Fibroblast of skin of scalp (primary cell): ENCODE measurements at places on chromosomes 11 and 22.
A peak's percentile ranks its signal among the peaks of the same experiment; 100 is the strongest.

DNA sequence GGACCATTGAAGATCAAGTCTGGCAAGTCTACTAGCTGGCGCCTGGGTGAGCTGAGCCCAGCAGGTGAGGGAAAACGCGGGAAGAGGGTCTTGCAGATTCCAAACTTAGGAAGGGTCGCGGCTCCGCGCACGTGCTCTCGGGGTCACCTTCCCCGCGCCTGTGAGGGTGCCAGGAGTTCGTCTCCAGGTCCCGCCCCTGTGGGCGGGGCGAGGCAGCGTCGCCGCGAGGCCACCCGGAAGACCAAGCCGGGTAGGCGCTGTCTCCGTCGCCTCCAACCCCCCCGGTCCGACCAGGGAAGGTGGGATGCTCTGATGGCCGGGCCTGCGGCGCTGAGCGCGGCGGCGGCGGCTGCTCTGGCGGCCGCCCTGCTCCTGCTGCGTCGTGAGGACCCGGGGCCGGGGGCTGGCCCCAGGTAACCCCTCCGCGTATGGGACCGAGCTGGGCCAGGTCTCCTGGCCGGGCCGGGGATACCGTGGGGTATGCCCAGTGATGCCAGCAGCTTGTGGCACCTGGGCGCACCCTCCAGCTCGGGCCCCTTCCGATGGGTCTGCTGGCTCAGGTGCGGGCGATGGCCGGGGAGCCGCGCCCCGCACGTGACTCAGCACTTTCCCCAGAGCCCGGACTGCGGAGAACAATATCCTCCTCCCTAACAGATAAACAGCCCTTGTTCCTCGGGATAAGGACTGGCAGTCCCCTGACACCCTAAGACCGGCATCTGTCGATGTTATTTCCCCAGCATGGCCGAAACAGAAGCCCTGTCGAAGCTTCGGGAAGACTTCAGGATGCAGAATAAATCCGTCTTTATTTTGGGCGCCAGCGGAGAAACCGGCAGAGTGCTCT, at the start of gene HTATIP2:
HTATIP2 (plus strand) TSS at position 215 of the 841 bp plus-strand sequence; CDS start at position 739, 524 bp downstream.
- peak; percentile 55 for DNase-seq

DNA sequence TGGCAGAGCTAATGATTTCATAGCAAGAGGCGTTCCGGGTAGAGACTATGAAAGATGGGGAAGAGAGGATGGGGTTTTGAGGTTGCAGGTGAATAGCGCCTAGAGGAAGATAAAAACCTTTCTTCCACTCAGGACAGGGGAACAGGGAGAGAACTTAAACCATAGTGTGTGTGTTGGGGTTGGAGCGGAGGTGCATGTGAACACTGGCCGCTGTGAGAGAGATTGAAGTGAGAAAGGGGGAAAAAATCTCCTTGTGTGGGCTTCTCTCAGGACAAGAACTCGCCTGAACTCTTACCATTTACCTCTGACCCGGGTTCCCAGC, 3.4 kb downstream of the BSX start:
- no peak for DNase-seq

DNA sequence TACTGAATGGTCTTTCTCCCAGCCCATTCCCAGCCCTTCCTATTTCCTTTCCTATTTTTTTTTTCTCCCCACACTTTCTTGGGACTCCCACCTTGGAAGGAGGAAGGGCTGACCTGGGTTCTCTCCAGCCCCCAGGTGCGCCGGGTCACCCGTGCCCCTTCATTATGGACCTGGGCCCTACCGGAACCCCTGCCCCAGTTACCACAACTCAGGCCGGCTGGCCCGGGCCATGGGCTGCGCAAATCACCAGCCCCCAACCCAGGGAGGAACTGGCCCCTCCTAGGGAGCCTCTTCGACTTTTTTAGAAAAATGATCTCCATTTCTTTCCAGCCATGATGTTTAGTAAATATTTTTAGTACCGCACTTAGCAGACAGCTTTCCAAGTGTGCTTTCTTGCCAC, 62.2 kb downstream of the MORC2 start:
- DNase-seq: no peak

DNA sequence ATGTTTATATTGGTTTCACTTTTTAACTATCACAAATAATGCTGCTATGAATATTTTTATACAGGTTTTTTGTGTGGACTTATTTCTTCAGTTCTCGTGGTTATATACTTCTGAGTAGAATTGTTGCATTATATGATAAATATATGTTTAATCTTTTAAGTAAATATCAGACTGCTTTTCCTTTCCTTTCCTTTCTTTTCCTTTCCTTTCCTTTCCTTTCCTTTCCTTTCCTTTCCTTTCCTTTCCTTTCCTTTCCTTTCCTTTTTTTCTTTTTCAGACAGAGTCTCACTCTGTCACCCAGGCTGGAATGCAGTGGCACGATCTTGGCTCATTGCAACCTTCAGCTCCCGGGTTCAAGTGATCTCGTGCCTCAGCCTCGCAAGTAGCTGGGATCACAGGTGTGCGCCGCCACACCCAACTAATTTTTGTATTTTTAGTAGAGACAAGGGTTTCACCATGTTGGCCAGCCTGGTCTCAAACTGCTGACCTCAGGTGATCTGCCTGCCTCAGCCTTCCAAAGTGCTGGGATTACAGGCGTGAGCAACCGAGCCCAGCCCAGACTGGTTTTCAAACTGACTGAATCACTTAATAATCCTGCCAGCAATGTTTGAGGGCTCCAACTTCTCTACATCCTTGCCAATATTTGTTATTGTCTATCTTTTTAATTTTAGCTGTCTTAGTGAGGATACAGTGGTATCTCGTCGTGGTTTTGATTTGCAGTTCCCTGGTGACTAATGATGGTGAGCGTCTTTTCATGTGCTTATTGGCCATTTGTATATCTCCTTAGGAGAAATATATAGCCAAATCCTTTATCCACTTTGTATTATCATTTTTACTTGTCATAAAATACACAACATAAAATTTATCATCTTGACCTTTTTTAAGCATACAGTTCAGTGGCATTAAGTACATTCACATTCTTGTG, 21.9 kb downstream of the HTR3B start:
- DNase-seq: no peak

DNA sequence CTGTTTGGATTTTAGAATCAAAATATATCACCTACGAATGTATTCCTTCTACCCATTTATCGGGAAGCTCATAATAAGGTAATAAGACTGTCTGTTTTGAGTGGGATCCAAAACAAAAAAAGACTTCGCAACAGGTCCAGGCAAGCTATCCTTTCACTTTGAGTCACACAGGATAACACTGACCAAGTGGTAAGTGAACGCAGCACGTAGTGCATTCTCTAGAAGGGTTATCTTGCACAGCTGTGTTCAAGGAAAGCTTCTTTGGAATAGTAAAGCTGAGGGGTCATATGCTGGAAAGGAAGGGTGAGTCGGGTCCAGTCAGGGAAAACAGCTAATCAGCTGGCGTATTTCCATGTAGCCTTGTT, 22.3 kb upstream of the NRGN start:
- no peak for DNase-seq

DNA sequence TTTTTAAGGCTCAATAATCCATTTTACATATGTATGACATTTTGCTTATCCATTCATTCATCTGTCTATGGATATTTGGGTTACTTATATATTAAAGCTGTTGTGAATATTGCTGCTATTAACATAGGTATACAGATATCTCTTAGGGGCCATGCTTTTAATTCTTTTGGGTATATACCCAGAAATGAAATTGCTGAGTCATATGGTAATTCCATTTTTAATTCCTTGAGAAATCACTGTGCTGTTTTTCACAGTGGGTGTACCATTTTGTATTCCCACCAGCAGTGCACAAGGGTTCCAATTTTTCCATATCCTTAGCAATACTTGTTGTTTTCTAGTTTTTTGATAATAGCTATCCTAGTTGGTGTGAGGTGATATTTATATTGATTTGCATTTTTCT, 19.0 kb downstream of the PRMT3 start:
- DNase-seq: no peak

- peak; percentile 95 for DNase-seq
These were observed 6.7 kb upstream of the AHNAK start for GRCh38 chr11:62553080-62553838.

DNA sequence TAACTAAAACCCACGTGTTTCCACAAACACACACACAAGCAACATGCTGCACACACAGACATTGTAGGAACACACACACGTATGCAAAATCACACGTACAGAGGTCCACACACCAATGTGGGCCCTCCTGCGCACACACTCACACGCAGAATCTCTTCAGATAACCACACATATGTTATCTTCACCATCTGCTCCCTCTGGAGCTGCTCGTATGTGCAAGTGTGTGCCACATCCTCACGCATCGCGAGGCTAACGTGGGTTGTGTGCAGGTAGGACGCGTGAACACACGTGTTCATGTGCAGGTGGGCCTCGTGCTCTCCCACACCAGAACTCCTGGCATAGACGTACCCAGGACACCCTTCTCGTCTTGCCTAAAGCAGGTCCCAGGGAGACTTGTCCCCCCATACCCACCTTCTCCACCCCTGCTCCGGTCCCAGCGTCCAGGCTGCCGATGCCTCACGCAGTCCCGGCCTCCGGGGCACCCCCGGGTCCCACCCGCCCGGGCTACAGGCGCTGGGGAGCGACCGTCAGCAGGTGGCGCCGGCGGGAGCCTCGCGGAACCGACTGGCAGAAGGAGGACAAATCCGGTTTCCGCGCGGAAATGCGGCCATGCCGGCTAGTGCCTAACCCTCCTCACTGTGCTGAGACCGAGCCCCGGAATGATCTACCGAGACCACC, 10.3 kb upstream of the IGSF9B start:
- no peak for DNase-seq

GRCh38 chr11:3667149-3668035, 3.8 kb downstream of the CHRNA10 start:
- DNase-seq: no peak

- DNase-seq: no peak
These were observed 13.1 kb upstream of the LYVE1 start for GRCh38 chr11:10581481-10582019.

DNA sequence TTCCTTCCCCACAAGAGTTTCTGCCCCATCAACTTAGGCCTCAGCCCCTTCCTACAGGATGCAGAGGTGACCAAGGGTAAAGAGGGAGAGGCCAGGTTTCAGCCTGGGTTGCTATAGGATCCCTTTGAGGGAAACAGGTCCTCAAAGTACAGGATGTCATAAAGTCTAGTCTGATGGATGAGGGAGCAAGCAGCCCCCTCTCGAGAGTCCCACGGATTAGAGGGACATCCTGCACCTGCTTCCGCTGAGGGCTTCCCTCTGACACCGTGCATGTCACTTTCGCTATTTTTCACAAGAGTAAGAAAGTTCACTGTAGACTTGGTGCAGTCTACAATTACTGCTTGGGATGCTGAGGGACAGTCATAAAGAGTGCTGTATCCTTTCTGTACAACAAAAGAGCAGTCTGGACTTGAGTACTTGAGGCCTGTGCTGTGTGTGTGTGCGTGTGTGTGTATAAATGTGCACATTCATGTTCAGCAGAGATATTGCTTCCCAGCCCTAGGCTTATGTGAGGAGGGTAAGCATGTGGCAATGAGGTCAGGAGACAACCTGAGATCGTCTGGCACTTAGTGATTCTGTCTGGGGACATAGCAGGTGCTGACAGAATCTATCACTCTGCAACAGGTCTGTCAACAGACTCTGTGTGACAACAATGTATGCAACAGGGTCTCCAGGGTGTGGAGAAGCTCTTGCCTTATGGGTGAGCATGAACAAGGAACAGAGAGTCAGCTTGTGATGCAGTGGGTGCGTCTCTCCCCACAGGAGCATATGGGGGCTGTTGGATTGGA, 18.0 kb upstream of the CHST1 start:
- DNase-seq: no peak

DNA sequence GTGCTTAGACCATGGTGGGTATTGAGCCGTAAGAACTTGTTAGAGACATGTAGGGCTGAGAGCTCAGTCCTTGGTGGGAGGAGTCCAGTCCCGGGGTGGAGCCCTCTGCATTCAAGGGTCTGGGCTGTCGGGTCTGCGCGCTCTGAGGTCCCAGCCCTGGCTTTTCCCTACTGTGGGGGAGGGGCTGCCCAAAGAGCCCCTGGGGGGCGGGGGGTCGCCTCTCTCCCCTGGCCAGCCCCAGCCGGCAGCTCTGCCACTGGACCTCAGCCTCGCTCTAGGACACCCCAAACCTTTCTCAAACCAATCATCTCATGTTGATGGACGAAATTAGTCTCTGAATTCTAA, 1006.4 kb downstream of the BRD1 start:
- DNase-seq: no peak

DNA sequence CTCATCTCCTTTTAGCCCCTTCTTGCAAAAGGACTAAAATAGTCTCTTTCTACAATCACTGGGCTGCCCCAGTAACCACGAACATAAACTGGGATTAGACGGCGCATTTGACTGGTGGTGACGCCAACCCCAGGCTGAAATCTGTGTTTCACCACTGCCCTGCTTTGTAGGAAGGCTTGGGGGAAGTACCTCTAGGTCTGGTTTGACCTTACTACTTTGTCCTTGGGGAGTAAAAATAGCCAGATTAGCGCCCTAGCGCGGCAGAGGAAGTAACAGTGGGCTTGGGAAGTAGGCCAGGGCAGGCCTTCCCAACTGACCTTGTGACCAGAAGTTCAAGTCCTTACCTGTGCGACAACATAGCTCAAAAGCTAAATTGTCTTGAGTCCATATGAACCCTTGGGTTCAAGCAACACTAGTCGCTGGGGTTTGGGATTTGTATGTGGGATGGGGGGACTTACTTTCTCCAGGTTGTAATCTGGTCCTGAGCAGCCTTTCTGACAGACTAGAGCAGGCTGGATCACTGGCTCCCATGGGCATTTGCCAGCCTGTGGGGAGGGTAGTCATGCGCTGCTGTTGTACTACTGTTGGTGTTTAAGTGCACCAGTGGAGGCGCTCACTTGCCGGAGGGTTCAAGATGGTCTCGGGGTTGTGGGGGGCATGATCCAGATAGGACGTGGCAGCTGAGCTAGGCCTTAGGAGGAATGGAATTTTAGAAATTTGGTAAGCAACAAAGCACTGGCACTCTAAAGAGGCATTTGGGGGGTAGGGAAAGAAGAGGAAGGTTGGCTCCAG, 953 bp upstream of the PACS1 start:
- DNase-seq: peak; percentile 87

GRCh38 chr11:128532572-128533091, 54.7 kb downstream of the ETS1 start:
- no peak for DNase-seq

GRCh38 chr11:122749005-122749687, 89.2 kb upstream of the CRTAM start:
- DNase-seq: peak; percentile 97

DNA sequence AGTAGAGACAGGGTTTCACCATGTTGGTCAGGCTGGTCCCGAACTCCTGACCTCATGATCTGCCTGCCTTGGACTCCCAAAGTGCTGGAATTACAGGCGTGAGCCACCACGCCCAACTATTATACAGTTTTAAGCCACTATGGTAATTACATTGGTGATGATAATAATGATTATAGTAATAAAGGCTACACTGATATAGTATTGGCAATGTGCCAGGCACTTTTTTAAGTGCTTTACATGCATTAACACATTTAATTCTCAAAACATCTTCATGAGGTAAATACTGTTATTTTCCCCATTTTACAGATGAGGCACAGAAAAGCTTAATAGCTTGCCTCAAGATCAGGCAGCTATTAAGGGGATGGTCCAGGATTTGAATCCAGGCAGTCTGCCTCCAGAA, 222.5 kb downstream of the SOX6 start:
- DNase-seq: no peak
